ENCODE measurements at places on chromosomes 2 and 18. TPM values are rescaled to one million over a fixed set of nuclear protein-coding genes. Genes with fewer than 3 reads are reported as not detected.
A peak's percentile ranks its signal among the peaks of the same experiment; 100 is the strongest.

ACVR1C gene
- not detected for polyA plus RNA-seq

- H3K36me3 ChIP-seq = no peaks in the 10 kb centered on the region
- H3K27ac ChIP-seq = no peak overlapping the region
- peaks cover 52% of the 10 kb centered on the region for H3K27me3 ChIP-seq
- H3K4me1 ChIP-seq = no peaks in the 10 kb centered on the region
- no peak for DNase-seq
- no peak overlapping the region for H3K4me3 ChIP-seq
These were observed 1.5 kb downstream of the CIDEA start for GRCh38 chr18:12255626-12256026.

ANO7 gene
- polyA plus RNA-seq = not detected

DNA sequence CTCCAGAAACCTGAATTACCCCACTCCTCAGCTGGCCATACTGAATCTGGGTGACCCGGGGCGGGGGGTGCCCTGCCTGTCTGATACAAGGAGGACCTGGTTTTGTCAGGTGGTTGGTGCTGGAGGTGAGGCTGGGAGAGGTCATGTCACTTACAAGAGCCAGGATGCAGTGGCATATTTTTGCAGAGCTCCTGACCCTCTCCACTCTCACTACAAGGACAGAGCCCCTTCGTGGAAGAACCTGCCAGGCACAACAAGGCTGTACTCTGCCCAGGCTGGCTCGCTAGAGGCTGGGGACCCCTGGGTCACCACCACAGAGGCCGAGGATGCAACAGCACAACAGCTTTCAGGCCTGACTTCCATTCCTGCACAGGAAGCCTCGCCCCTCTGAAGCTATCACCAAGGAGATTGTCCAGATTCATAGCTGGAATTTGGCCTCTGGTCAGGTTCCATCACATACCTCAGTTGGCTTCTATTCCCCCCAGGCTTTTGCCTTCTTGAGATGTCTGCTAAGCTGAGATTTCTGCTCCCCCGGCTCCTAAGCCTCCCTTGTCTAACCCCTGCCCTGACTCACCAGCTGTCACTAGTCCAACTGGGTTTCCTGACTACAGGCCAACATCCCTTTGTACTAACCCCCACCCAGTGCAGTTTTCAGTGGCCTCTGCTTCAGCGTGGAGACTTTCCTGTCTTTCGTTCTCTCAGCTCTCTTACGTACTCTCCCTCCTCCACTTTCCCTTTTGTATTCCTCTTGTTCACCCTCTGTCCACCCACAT is 132.5 kb upstream of the EPAS1 start:
- H3K27me3 ChIP-seq = no peaks in the 10 kb centered on the region
- no peaks in the 10 kb centered on the region for H3K36me3 ChIP-seq
- DNase-seq = no peak
- H3K27ac ChIP-seq = no peak overlapping the region
- H3K4me1 ChIP-seq = peaks cover 7% of the 10 kb centered on the region
- H3K4me3 ChIP-seq = no peak overlapping the region

LAMA1 gene
- not detected for polyA plus RNA-seq

UGT1A10 gene
- polyA plus RNA-seq = not detected

DNA sequence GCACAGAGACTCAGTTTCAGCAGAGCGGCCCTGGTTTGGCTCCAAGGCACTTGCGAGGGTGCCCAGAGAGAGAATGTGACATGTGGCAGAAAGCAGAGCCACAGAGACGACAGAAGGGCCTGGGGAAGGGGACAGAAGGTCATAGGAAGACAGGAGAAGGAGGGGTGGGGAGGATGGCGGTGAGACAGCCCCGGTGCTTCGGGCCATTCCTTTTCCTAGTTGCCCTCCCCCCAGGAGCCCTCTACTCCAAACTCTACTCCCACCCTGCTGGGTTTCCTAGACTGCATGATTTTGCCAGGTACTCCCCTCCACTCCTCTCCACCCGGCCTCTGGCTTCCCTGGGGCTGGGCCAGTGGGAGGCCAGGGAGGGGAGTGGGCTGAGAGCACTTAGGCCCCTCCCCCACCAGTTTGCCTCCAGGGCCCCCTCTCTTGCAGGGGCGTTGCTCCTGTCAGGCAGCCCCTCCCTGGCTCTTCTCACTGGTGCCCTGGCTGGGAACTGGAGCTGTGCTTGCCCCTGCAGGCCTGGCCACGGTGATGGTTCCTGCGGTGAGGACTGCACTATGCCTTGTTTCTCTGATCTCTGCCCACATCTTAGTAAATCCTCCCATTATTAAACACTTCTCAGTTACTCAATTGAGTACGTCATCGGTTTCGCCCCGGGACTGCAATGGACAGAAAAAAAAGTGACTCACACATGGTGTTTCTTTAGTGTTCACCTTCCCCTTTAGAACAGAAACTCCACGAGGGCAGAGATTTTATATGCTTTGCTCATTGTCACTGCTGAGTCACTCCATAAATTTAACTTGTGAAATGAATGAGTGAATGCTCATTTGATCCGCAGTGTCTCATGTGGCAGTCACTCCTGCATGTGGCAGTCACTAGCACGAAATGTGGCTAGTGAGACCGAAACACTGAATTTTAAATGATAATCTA is 58.7 kb upstream of the SP3 start:
- H3K27ac ChIP-seq = peak overlapping the region; percentile 93
- H3K36me3 ChIP-seq = no peaks in the 10 kb centered on the region
- no peak overlapping the region for H3K4me3 ChIP-seq
- peak; percentile 99 for DNase-seq

FEV gene
- not detected for polyA plus RNA-seq

DNA sequence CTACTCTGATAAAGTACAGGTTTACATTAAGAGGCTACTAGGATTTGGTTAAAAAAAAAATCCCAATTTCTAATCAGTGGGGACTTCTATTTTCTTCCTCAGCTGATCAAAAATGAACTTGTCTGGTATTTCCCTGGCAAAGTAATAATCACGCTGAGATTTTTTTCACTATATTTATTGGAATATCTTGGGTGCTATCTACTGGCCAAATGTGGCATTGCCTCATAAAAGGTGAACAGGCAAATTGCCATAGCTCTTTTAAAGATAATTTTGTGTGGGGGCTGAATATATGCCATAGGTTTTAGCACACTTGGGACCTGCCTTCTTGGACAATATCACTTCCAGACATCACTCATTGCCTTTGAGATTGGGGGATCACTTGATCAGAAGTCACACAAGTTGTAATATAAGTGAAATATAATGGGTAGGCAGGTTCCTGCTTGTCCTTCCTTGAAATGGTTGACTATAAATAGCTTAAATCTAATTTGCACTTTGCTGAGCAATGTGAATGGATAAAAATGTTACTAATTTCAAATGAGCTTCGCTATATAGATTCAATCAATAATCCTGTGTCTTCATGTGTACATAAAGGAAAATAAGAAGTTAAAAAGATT is 7.0 kb upstream of the NXPH2 start:
- peaks cover 13% of the 10 kb centered on the region for H3K27me3 ChIP-seq
- no peaks in the 10 kb centered on the region for H3K4me1 ChIP-seq
- H3K36me3 ChIP-seq = no peaks in the 10 kb centered on the region
- DNase-seq = no peak

DNA sequence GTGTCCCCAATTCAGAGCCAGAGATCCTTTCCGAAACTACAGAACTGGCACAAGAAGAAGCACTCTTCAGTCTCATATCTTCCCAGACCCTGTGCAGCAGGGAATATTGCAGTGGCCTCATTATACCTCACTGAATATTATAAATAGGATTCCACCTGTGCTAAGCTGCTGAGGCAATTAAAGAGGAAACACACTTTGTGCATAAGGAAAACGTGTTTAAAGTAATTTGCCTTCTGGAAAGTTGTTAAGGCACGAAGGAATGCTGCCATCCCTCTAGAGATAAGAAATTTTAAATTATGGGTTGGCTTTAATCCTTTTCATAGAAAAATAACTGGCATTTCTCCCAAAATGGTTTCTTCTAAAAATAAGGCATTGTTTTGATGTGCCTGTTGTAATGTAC is 233.3 kb downstream of the RAB3GAP1 start:
- no peaks in the 10 kb centered on the region for H3K4me1 ChIP-seq
- no peak overlapping the region for H3K4me3 ChIP-seq
- no peak overlapping the region for H3K27ac ChIP-seq
- no peaks in the 10 kb centered on the region for H3K36me3 ChIP-seq

- H3K27ac ChIP-seq = no peak overlapping the region
- no peak overlapping the region for H3K4me3 ChIP-seq
- H3K36me3 ChIP-seq = no peaks in the 10 kb centered on the region
- H3K27me3 ChIP-seq = peaks cover 8% of the 10 kb centered on the region
- peaks cover 15% of the 10 kb centered on the region for H3K4me1 ChIP-seq
These were observed 31.4 kb downstream of the ATOH8 start for GRCh38 chr2:85785027-85785822.

DNA sequence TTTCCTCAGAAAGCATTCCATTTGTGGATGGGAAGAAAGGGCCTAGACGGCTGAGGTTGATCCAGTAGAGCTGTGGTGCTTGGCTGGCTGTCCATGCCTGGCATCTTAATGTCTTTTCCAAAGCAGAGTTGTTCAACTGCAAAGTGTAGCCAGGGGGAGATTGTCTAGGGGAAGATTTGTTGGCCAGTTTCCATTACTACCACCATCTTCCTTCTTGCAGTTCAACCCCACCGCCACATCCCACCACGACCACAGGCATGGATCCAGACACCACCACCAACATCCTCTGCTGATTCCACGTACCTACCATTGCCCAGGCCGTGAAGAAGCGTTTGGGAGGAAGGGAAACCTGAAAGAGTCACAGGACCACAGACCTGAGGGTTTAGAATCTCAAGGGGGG is 50.7 kb upstream of the HAAO start:
- no peak for DNase-seq
- H3K27me3 ChIP-seq = no peaks in the 10 kb centered on the region
- no peak overlapping the region for H3K4me3 ChIP-seq

SFTPB gene
- 0.18 TPM for polyA plus RNA-seq

- no peaks in the 10 kb centered on the region for H3K27me3 ChIP-seq
- peaks cover 66% of the 10 kb centered on the region for H3K4me1 ChIP-seq
- no peak overlapping the region for H3K27ac ChIP-seq
These were observed 74.6 kb upstream of the ARL5A start for GRCh38 chr2:151902829-151903228.

- H3K36me3 ChIP-seq = peaks cover 8% of the 10 kb centered on the region
- DNase-seq = no peak
- peaks cover 63% of the 10 kb centered on the region for H3K4me1 ChIP-seq
- H3K27ac ChIP-seq = no peak overlapping the region
- H3K4me3 ChIP-seq = peak overlapping the region; percentile 44
- H3K27me3 ChIP-seq = no peaks in the 10 kb centered on the region
These were observed 4.8 kb downstream of the IMPA2 start for GRCh38 chr18:11986061-11986460.

DNA sequence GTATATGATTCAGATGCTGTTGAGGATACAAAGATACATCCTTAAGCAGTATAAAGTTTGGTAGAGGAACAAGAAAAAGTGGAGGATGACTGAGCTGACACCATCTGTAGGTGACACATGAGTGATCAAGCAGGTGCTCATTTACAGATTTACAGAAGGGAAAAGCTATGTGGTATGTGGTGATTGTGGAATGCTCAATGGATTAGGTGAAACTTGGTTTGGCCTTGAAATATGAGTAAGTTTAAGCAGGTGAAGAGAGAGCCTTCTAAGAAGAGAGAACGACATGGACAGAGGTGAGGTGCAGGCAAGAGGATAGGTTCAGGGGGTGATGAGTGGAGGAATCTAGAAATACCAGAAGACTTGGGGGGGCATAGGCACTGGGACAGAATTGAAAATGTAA is 5.9 kb downstream of the ASXL3 start:
- no peak overlapping the region for H3K4me3 ChIP-seq
- no peaks in the 10 kb centered on the region for H3K36me3 ChIP-seq
- no peak overlapping the region for H3K27ac ChIP-seq
- no peaks in the 10 kb centered on the region for H3K4me1 ChIP-seq
- no peak for DNase-seq

GRCh38 chr2:15748736-15749323 is 157.2 kb downstream of the DDX1 start:
- no peak overlapping the region for H3K4me3 ChIP-seq
- no peaks in the 10 kb centered on the region for H3K4me1 ChIP-seq
- DNase-seq = no peak

GRCh38 chr2:9169349-9170107 is 37.1 kb upstream of the ASAP2 start:
- peaks cover 61% of the 10 kb centered on the region for H3K4me1 ChIP-seq
- H3K36me3 ChIP-seq = no peaks in the 10 kb centered on the region
- peak overlapping the region; percentile 69 for H3K27ac ChIP-seq
- peak; percentile 39 for DNase-seq
- no peaks in the 10 kb centered on the region for H3K27me3 ChIP-seq

- no peak for DNase-seq
- H3K4me1 ChIP-seq = no peaks in the 10 kb centered on the region
- no peaks in the 10 kb centered on the region for H3K36me3 ChIP-seq
- H3K4me3 ChIP-seq = no peak overlapping the region
- H3K27me3 ChIP-seq = no peaks in the 10 kb centered on the region
These were observed 25.5 kb downstream of the MARCHF4 start for GRCh38 chr2:216346781-216347180.

DNA sequence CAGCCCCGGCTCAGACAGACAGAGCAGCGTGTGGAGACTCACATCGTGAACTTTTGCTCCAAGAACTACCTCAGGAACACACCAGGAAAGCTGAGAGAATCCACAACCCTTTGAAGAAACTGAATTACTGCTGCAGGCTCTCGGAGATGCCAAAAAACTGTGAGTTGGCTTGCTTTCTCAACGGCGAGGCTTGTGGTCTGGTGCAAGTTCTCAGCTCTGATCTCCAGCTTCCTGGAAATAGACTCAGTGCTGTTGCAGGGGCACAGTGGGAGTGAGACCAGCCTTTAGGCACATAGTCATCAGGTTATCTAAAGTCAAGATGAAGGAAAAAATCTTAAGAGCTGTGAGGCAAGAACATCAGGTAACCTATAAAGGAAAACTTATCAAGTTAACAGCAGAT is 273.7 kb upstream of the LRATD1 start:
- H3K27ac ChIP-seq = no peak overlapping the region
- H3K27me3 ChIP-seq = no peaks in the 10 kb centered on the region
- H3K4me1 ChIP-seq = no peaks in the 10 kb centered on the region
- no peak for DNase-seq

GRCh38 chr18:48345596-48345995 is 63.6 kb downstream of the ZBTB7C start:
- no peak overlapping the region for H3K4me3 ChIP-seq
- H3K4me1 ChIP-seq = no peaks in the 10 kb centered on the region
- H3K27ac ChIP-seq = no peak overlapping the region
- no peaks in the 10 kb centered on the region for H3K36me3 ChIP-seq
- DNase-seq = peak; percentile 12

DNA sequence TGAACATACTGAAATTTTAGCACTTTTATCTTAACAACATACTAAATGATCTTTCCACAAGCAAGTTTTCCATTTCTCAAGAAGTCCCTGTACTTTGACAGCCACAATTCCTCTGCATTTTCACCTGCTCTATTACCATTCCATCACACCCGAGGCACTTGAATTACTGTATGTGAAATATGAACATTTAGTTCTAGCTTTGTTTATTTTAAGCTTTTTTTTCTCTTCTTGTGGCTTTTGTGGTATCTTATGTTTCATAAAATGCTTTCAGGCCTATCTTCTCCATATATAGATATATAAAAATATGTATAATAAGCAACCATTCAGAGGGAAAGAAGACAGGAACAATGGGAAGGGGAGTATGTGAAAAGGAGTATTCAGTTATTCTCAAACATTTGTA is 693.9 kb downstream of the SATB2 start:
- DNase-seq = no peak
- H3K4me1 ChIP-seq = no peaks in the 10 kb centered on the region
- no peaks in the 10 kb centered on the region for H3K27me3 ChIP-seq

ANKRD30BL gene
- not detected for polyA plus RNA-seq

SKOR2 gene
- not detected for polyA plus RNA-seq

CHPF gene
- polyA plus RNA-seq = 0.09 TPM

GRCh38 chr2:26139269-26140183 is 33.4 kb upstream of the GAREM2 start:
- H3K36me3 ChIP-seq = peaks cover 17% of the 10 kb centered on the region
- H3K27me3 ChIP-seq = no peaks in the 10 kb centered on the region
- peaks cover 11% of the 10 kb centered on the region for H3K4me1 ChIP-seq
- no peak overlapping the region for H3K4me3 ChIP-seq

Data from CD14-positive monocyte (primary cell).